CD4-positive, alpha-beta T cell treated with Interleukin-17A for 4 hours (primary cell): ENCODE measurements at places on chromosomes 5 and 9.

DNA sequence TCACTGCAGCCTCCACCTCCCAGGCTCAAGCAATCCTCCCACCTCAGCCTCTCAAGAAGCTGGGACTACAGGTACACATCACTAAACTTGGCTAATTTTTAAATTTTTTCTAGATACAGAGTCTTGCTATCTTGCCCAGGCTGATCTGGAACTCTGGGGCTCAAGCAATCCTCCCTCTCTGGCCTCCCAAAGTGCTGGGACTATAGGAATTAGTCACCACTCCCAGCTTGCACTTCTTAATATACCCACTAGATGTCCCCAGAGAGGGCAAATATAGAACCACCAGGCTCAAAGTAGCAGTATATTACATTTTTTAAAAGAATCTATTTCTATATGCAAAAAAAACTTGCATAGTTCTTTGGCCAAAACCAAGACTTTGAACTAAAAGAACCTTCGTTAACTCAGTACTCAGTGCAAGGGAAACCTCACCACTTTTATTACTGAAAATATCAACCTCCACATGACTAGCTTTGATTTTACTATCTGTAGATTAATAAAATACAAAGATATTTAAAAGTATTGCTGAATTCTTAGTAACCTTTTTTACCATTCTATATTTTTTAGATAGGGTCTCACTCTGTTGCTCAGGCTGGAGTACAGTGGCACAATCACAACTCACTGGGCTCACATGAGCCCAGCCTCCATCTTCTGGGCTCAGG, 25.8 kb upstream of the HSD17B3 start:
- peak; percentile 62 for DNase-seq

DNA sequence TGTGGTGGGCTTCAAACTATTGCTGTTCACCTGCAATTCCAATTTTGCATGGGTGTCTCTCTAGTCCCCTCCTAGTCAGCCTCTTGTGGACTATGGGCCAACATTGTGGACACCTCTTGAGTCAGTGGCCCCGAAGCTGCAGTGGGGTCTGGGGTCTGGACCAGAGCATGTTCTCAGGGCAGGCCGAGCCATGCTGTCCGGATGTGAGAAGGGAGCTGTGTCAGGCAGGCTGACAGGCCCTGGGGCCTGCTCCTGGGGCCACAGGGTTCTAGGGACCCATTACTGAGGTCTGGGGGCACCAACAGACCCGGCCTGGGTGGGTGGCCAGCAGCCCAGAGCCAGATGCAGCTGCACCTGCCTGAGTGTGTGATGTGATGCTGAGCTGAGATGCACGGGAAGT, 16.5 kb upstream of the IRX4 start:
- no peak for DNase-seq

DNA sequence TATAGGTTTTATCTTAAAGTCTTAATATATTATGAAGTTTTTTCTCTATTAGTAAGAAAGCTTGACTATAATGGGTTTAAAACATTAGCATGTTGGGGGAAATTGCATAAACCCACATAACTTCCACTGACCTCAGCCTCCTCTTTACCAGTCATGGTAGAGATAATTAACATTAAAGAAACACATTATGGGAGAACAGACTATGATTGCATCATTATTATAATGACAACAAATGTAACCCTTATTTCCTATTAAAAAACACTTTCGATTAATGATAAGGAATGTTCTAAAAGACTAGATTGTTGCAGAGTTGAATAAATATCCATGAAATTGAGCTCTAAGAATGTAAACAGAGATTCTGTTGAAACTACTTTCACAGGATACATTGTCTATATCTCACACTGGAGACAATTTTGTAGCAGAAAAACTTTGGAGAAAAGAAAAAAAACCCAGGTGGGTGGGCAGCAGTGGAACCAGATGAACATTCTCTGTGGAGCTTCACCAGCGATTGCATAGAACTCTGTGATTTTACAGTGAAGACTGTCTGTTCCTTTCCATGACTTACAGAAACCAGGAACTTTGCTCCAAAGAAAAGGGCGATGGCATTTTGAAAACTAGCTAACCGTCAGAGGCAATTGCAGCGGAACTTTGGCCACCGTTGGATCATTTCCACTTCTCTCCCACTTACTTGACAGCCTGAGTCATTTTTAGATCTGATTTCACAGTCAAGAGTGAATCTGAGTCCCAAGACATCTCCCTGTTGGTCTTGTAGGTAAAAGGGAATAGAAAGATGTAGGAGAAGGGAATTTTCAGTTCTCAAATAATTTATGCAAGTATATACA, 21.0 kb upstream of the ERAP2 start:
- no peak for DNase-seq

- DNase-seq, result no peak
Observed at GRCh38 chr5:77010243-77010642, 20.0 kb upstream of the AGGF1 start.

DNA sequence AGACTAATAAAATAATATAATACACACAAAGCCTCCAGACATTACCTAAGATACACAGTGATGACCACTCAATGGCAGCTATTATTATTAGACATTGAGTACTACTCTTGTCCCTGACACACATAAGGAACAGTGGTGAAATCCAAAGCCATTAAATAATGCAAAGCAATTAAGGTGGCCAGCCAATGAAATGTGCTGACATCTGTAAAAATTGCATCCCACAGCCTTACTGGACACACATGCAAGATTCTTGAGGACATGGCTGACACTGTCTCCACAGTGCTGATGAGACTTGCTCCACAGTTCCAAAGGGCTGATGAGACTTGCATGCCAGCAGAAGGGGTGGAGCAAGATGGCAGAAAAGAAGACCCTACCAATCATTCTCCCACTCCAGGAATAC, 447.5 kb downstream of the IRX1 start:
- no peak for DNase-seq

GRCh38 chr9:93480728-93481324, 27.4 kb upstream of the FAM120AOS start:
- DNase-seq, result no peak
